ENCODE measurements at places on chromosomes 4 and X.

DNA sequence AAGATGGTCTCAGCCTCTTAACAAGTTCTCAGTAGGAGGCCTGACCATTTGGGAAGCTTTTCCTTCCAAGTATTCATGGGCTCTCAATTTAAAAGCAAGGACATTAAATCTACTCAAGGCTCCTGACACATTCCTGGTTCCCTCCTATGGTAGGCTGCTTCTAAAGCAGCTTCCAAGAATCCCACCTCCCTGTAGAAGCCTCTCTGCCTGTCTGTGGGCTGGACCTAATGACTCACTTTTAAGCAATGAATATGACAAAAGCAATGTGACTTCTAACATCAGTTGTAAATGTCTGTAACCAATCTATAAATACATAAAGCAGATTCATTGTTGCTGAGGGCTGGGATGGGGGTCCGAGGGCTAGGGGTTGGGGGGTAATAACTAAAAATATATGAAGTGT lies 99.5 kb upstream of the FAM9B start:
- DNase-seq = no peak

- no peak for DNase-seq
These were observed 34.3 kb downstream of the ZNF330 start for GRCh38 chr4:141255016-141255415.

GRCh38 chr4:53818104-53818503 lies 226.8 kb upstream of the LNX1 start:
- no peak for DNase-seq

GRCh38 chr4:8874896-8875680 lies 3.4 kb upstream of the HMX1 start:
- no peak for DNase-seq

DNA sequence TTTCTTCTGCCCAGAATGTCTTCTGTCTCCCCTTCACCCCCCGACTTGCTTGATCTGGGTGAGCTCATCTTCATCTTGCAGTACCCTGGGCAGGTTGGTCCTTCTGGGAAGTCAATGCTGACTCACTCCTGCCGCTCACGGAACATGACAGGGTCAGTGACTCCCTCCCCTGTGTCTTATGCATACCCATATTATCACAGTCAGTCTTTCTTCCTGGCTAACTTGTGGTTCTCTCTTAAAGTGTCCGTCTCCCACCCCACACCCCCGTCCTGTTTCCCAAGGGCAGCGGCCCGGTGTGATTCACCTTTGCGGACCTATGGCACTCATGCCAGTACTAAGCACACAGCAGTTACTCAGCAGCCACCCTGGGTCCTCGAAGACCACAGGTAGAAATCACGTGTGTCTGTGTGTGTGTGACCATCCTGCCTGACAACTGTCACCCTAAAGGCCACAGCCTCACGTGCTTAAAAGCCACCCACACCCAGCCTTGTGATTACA lies 17.7 kb downstream of the IQSEC2 start:
- no peak for DNase-seq

DNA sequence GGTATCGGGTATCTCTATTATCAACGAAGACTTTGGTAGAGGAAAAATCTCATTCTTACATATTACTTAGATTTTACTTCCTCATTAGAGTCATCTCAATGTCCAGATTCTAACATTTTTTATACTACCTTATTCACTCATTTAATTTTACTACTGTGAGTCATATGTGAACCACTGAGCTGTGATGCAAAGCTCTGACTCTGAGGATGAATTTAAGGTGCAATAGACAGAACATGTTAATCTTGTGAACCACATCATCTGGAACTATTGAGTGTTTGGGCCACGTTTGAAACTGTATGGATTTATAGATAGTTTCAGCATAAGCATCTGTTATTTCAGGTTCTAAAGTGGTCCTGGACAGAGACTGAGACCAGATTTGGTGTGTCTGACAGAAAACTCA lies 78.4 kb downstream of the PWWP3B start:
- DNase-seq = no peak

GRCh38 chrX:38287674-38288073 lies 39.6 kb downstream of the RPGR start:
- DNase-seq = no peak

DNA sequence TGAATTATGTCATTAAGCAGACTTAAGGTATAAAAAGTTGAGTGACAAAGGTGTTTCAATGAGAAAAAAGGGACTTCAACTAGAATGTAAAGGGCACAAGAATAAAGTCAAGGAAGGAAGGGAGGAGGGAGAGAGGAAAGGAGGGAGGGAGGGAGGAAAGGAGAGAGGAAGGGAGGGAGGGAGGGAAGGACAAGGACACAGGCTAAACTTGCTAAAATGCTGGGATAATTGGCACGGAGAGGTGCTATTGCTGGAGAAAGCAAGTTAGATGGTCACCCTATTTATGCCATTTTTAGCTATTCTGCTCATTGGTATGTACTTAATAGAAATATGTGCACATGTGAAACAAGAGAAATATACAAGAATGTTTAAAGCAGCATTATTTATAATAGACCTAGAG lies 44.9 kb upstream of the SPP1 start:
- no peak for DNase-seq

DNA sequence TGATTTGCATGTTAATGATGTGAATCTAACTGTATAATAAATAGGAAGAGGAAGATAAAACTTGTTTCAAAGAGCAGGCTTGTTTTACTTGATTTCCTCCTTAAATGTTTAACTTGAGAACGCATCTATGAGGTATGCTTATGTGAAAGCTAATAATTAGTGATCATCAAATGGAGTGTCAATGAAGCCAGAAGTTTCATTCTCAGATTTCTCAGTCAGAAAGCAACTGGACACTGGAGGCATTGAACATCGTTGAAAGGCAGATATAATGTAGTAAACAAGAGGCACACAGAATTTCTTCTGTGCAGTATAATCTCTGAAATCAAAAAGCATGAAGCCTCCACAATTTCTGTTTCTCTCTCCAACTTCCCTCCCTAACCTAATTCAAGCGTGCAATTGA lies 672.9 kb downstream of the ADGRL3 start:
- DNase-seq = no peak

GRCh38 chrX:40414335-40414734 lies 166.4 kb upstream of the ATP6AP2 start:
- no peak for DNase-seq

DNA sequence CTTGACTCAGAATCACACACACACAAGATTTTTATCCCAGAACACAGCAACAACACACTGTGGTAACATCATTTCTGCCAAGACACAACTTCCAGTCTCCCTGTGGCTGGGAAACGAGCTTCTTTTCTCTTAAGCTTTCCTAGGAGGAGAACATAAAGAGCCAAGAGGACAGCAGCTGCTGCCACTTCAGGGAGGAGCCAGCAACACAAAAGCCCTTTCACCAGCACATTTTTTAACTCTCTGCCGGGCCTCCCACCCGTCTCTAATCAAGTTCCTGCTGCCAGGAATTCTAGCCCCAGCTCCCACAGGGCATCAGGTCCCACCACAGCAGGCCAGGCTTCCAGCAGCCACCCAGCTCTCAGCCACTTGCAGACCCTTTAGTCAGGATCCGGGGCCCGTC lies 22.4 kb downstream of the FAT1 start:
- no peak for DNase-seq

- no peak for DNase-seq
These were observed 15.3 kb upstream of the BEND4 start for GRCh38 chr4:42167709-42168108.

GRCh38 chr4:98909646-98910401 lies 19.1 kb downstream of the EIF4E start:
- no peak for DNase-seq

- DNase-seq = no peak
These were observed 33.5 kb downstream of the CTBP1 start for GRCh38 chr4:1215141-1216075.

GRCh38 chr4:184942444-184943425 lies 75.6 kb upstream of the HELT start:
- DNase-seq = no peak

DNA sequence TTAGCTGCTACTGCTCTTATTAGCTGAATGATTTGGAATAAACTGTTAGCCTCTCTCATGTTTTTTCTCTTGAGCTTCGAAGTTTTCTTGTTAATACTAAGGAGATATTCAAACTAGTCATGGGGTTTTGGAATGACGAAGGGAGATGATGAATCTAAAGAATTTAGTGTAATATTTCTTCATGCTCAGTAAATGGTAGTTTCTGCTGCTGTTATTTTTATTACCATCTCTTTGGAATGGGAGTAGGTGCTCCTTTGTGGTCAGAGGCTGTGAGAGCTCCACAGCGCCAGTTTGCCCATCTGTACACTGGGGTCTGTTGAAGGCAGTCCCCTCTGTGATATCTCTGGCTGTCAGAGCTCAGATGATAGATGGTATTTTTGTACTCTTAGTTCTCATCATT lies 33.7 kb downstream of the HTT start:
- DNase-seq = no peak

DNA sequence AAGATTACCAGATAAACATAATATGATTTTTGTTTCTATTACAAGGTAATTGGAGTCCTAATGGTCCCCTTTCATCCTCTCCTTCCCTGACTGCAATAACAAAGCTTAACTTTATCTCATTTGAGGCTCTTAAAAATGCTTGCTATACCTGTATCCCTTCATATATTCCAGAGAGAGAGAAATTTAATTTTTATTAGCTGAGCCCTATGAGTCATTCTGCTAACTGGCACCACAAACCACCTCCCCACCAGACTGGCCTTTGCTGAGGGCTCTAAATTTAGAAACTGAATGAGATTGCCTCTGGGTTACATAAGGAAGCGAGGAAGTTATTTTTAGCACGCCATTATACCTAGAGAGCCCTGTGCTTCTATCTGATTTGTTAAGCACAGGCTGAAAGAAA lies 27.4 kb downstream of the CBLL2 start:
- DNase-seq = no peak

- no peak for DNase-seq
These were observed 142.5 kb downstream of the COL4A5 start for GRCh38 chrX:108582151-108582550.

GRCh38 chr4:26141051-26141721 lies 179.6 kb upstream of the RBPJ start:
- no peak for DNase-seq

- DNase-seq = no peak
These were observed 607.8 kb upstream of the ZFP42 start for GRCh38 chr4:187387739-187388138.

GRCh38 chrX:75131973-75132627 lies 24.0 kb downstream of the ABCB7 start:
- no peak for DNase-seq

GRCh38 chrX:64186974-64187761 lies 18.3 kb downstream of the AMER1 start:
- no peak for DNase-seq

DNA sequence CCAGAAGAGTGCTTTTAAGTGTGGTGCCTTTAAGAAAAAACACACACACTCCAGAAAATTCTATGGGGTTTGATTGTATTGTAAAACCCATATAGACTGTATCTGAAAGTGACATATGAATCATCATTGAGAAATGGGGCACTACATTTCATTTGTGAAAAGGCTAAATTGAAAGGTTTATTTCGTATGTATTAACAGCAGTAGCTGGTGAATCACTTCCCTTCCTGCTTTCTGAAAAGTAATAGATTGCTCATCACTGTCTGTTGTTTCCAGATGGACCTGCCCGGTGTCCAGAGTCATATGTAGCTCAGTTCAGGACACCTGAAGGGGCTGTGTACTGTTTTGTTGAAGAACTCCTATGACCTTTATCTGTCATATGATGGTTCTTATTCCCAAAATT lies 28.1 kb upstream of the HPRT1 start:
- DNase-seq = no peak

DNA sequence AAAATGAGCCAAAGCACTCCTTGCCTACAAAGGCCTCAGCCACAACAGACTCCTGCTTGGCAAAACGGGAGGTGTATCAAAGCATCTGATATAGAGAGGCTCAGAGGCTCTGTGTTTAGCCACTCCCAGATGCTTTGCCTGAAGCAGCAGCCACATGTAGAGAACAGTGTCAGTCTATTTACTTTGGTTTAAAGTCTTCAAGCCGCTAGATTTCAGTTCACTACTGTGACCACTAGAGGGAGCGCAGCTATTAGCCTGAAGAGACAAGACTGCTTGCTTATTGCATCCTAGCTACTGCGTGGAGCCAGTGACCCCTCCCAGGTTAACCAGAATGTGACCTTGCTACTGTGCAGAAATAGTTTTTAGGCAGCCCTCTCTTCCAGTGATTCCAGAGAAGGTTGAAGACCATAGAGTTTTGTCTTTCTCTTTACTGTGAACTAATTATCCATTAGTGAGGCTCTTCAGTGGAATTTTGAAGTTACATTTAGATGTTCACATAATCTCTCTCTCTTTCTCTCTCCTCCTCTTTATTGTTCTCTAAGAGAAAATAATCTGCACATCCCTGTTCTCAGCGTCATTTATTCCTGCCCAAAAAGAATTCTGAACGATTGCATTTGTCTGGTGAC lies 39.3 kb downstream of the BMP3 start:
- DNase-seq = peak; percentile 13

DNA sequence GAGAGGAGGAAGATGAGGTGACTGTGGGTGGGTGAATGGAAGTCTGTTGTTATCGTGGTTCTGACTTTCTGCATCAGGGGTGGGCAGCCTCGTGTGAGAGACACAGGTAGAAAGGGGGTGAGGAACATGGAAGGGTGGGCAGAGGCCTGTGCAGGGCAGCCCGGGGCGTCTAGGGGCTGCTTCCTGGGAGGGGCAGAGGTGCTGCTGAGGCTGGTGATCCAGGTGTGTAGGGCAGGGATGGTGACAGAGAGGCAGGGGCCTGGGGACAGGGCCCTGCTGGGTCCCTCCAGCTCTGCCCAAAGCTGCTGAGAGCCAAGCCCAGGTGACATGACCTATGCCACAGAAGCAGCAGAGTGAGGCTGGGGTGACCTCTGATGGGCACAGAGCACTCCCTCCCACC lies 89.7 kb upstream of the C4orf50 start:
- no peak for DNase-seq

GRCh38 chr4:158182736-158183135 lies 9.9 kb upstream of the GASK1B start:
- DNase-seq = no peak

GRCh38 chr4:74990276-74990875 lies 57.5 kb downstream of the PARM1 start:
- DNase-seq = no peak

DNA sequence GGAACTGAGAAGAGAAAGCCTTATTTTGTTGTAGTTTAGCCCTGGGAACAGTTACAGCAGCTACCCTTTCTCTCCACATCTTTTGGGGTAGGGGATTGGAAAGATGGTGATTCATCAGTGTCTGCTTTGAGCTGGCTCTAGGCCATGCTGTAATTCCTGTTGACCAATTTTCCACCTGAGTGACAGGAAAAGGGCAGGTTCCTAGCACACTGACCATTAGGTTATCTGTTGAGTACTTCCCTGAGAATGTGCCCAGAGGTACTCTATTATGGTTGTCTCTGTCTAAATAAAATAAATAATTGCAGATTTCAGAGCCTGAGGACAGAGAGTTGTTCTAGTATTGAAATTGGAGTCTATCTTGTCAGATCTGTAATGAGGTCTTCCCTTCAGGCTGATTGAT lies 109.0 kb downstream of the ENOX2 start:
- DNase-seq = no peak

DNA sequence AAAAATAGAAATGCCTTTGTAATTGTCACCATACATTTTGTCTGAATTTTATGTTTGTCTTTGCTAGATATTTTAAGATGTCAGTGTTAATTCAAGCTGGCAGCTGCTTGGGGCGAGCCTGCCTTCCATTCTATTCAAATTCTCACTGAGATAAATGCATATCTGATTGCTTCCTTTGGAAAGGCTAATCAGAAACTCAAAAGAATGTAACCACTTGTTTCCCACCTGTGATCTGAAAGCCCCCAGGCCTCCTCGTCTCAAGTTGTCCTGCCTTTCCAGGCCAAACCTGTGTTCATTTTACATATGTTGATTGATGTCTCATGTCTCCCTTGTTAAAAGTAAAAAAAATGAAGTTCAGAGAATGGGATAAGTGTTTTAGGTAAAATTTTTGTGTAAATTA lies 318.7 kb upstream of the TECRL start:
- no peak for DNase-seq

Data from stimulated activated CD4-positive, alpha-beta T cell treated with anti-CD3 and anti-CD28 coated beads, Interleukin-15, amount 100 ng/mL, for 1 hour (primary cell).